ELR (cell line): ENCODE measurements at places on chromosomes 3 and 15.

GRCh38 chr15:82587805-82588204, 47.5 kb upstream of the RPS17 start:
- DNase-seq = no peak

- DNase-seq = no peak
Measured at GRCh38 chr3:159848348-159849118, 140.1 kb upstream of the IL12A start.

- no peak for DNase-seq
Measured at GRCh38 chr3:101278727-101279126, 41.6 kb downstream of the IMPG2 start.

GRCh38 chr3:63689285-63689684, 36.8 kb downstream of the SNTN start:
- no peak for DNase-seq

- no peak for DNase-seq
Measured at GRCh38 chr15:92336419-92336987, 57.2 kb upstream of the ST8SIA2 start.

DNA sequence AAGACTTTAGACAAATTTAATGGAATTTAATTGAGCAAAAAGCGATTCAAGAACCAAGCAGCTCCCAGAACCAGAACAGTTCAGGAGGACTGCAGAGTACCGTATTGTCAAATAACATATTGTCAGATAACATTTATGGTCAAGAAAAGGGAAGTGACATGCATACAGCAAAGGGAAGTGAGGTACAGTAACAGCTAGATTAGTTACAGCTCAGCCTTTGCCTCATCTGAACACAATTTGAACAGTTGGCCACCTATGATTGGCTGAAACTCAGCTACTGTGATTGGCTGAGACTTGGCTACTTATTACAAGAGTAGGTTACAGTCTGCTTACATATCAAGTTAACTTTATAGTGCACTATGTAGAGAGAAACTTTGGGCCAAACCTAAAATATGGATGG, 21.9 kb downstream of the ZFAND6 start:
- DNase-seq = no peak

DNA sequence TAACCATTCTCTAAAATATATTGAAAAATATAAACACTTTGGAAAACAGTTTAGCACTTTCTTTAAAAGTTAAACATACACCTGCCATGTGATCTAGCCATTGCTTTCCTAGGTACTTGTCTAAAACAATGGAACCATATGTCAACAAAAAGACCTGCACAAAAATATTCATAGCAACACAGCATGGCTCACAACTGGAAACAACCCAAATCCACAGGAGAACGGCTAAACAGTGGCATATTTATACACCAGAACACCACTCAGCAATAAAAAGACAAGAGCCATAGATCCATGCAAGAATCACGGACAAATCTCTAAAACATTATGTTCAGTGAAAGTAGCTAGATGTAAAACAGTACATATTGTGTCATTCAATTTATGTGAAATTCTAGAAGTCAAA, 221.3 kb upstream of the UBE2E2 start:
- no peak for DNase-seq

GRCh38 chr3:171511450-171511849, 51.2 kb upstream of the TNIK start:
- DNase-seq = no peak

DNA sequence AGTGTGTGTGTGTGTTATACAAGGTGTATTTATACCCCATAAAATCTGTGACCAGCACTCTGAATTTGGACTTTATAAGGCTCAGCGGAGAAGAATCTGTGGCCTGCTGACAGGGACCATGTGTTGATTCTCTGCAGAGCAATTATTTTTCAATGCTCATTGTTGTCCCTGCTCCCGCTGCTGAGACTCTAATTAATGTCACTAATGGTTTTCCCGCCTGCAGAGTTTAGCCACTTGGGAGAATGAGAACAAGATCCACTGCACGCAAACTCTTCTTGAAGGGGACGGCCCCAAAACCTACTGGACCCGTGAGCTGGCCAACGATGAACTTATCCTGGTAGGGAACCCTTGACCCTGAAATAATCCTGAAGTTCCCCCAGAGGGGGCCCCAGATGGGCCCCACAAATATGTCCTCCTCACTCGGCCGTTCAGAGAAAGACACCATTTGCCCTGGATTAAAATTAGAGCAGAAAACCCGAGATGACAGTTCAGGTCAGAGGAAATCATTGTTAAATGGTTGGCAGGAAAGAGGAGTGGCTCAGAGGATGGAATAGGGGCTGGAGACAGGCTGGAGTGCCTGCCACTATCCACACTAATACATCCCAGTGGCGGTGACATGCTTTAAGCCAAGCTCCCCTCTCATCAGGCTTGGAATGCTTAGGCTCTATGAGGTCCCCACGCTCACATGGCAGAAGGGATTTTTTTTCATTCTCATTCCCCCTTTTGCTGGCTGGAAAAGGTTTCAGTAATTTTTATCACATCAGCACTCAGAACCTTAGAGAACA, 3.3 kb downstream of the CRABP1 start:
- DNase-seq = no peak

- peak; percentile 84 for DNase-seq
Measured at GRCh38 chr15:52227456-52227855, 36.3 kb upstream of the GNB5 start.

DNA sequence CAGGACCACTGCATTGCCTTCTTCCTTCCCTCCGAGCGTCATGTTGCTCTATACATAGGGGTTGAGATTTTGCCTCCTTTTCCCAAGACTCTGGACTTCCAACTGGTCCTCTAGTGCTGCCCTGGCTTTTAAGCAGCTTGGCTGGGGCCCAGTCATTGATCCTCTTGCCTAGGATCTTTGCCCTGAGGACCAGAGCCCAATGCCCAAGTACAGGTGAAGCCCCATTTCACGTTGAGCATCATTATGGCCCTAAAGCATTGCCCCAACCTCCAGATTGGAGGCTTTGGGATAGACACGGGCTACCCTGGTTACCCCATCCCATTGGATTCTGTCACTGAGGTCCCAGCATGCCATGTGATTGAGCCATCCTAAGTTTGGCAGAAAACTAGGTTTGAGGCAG, 47.7 kb downstream of the CYP19A1 start:
- DNase-seq = no peak

- no peak for DNase-seq
Measured at GRCh38 chr15:93042691-93043378, 46.2 kb downstream of the RGMA start.

DNA sequence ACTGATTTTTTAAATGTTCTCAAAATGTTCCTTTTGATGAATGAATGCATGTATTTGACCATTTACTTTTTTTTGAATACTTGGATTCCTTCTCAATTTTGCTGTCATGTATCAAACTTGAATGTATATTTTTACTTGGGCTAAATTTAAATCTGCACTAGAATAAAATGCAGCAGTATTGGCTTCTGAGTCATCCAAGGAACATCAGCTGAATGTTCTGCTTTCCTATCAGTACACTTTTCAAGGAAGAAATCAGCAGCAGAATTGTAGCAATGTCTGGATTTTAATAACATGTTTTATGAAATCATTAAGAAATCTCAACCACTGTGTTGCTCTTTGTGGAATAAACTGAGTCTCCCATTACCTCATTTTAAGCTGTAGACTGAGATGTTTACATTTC, 57.0 kb upstream of the COL6A6 start:
- no peak for DNase-seq

- DNase-seq = no peak
Measured at GRCh38 chr3:126130981-126131745, 47.2 kb upstream of the SLC41A3 start.

- peak; percentile 62 for DNase-seq
Measured at GRCh38 chr15:51499379-51499976, 123.1 kb downstream of the DMXL2 start.

GRCh38 chr3:22089284-22089683, 338.3 kb upstream of the ZNF385D start:
- DNase-seq = peak; percentile 4

DNA sequence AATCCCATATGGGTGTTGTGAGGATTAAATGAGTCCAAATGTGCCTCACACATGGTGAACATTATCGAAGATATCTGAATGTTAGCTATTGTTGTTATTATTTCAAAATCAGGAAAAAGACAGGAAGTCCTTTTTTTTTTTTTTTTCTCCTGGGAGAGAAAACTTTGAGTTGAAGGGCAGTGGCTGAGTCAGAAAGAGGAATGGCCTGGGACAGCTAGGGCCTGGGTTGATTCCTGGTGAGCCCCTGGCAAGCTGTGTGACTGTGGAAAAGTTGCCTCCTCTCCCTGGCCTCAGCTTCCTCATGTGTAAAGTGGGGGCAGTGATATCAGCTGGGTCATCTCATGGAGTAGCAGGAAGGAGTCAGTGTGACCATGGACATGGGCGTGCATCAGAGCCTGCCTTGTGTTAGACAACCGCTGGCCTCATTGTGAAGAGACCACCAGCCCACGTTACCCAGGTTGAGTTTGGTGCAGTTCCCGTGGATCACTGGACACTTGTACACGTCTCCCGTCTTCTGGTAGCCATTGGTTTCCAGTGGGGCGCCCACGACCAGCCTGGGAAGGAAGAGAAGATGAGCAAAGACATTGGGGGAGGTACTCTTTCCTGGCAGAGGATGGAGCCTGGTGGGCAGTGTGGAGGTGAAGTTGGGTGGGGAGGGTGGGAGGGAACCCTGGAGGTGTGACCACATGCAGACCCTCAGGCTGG, 63.1 kb downstream of the ITGA11 start:
- DNase-seq = peak; percentile 25

GRCh38 chr3:50494126-50494525, 9.3 kb downstream of the CACNA2D2 start:
- no peak for DNase-seq

DNA sequence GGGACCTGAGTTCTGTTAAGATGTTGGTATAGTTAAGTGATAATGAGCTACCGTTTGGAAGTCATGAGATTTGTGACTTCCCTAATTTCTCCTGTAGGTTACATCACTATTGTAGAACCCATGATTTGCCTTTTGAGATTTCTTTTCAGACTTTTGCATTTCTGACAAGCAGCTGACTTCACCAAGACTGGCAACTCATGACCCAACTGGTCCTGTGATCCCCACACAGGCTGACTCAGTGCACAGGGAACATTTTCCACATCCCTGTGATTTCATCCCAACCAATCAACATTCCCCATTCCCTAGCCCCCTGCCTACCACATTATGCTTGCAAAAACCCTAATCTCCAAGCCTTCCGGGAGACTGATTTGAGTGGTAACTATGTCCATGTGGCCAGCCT, 242.1 kb upstream of the PDZRN3 start:
- no peak for DNase-seq

- DNase-seq = no peak
Measured at GRCh38 chr3:59576606-59577005, 526.8 kb upstream of the CFAP20DC start.

GRCh38 chr3:124834723-124835718, 52.1 kb downstream of the ITGB5 start:
- DNase-seq = peak; percentile 78

GRCh38 chr3:136817448-136817847, 1.5 kb upstream of the SLC35G2 start:
- DNase-seq = peak; percentile 49

GRCh38 chr3:38205472-38205805, 40.1 kb downstream of the OXSR1 start:
- no peak for DNase-seq

GRCh38 chr3:128473180-128473519, 6.5 kb upstream of the DNAJB8 start:
- DNase-seq = no peak

- no peak for DNase-seq
Measured at GRCh38 chr3:113185194-113185835, 26.0 kb upstream of the BOC start.

GRCh38 chr3:129597087-129597999, 9.1 kb downstream of the PLXND1 start:
- peak; percentile 46 for DNase-seq

- no peak for DNase-seq
Measured at GRCh38 chr3:110400315-110400714, 671.3 kb upstream of the NECTIN3 start.

GRCh38 chr15:58475573-58476524, 44.1 kb downstream of the LIPC start:
- DNase-seq = peak; percentile 19

DNA sequence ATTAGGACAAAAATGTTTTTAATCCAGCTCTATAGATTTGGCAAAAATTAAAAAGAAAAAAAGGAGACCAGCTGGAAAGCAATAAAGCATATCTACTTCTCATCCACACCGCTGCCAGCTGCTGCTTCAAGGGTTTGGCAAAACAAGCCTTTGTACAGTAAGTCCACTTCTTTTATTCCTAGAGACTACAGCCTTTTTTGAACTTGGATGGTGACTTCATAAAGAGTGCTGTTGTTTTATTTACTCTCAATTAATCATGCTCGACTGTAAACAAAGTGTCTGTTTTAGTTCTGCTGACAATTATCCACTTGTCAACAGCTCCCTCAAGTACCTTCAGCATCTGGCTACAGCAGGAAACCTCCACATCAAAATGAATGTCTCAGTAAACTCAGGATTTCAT, 12.3 kb upstream of the FOXB1 start:
- DNase-seq = no peak

DNA sequence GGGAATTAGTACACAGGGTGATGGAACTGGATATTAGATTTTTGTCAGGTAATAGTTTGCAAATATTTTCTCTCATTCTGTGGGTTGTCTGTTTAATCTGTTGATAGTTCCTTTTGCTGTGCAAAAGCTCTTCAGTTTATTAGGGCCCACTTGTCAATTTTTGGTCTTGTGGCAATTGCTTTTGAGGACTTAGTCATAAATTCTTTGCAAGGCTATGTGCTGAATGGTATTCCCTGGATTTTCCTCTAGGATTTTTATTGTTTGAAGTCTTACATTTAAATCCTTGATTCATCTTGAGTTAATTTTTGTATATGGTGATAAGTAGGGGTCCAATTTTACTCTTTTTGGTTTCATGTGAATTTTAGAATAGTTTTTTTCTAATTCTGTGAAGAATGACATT, 111.3 kb downstream of the ARRDC4 start:
- DNase-seq = peak; percentile 39

DNA sequence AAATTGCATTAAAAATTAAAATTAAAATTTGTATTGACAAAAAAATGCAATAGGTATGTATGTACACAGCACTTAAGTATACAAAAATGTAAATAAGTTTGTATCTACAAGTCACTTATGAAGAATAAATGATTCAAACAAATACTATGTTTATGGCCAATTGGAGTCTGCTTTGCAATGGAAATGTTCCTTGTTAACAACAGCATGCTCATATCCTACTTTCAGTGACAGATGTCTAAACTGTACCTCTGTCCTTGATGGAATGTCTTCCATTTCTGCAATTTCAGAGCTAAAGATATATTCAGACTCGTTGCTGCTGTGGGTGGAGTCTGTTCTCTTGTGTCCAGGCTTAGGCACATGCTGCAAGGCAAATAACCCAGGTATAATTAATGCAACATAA, 64.1 kb upstream of the MYO5C start:
- no peak for DNase-seq

- DNase-seq = no peak
Measured at GRCh38 chr3:158026236-158026635, 80.0 kb downstream of the SHOX2 start.

DNA sequence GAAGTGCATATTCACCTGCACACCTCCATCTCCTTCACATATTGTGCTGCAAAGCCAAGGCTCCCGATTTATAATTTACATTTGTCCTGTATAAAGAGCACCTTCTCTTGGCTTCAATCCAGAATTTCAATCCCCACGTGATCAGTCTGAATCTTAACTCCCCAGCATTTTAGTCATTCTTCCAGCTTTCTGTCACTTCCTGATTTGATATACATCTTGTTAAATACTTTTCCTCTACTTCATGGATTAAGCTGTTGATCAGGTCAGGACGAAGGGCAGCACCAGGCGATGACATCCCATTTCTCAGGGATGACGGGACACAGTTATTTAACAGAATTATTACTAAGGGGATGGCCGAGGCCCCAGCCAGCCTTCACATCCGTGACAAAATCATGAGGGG, 212.5 kb downstream of the EPHB1 start:
- peak; percentile 35 for DNase-seq
